Subcutaneous adipose tissue (tissue), 4 donors: ENCODE measurements at places on chromosomes 16 and 17. TPM values are rescaled to one million over a fixed set of nuclear protein-coding genes. Genes with fewer than 3 reads are reported as not detected.

Gene FBXW10
- not detected for total RNA-seq

Gene ABCC3
- total RNA-seq, result 23.1 TPM

Gene NFATC2IP
- total RNA-seq, result 21.8 TPM

Gene VTN
- not detected for total RNA-seq

Gene ACAP1
- total RNA-seq, result 1.8 TPM

Gene SEZ6
- total RNA-seq, result not detected

Gene FKBP10
- 13.7 TPM for total RNA-seq

Gene NT5C
- 92.3 TPM for total RNA-seq

Gene KRTAP4-6
- total RNA-seq, result not detected

Gene CLDN7
- 21.6 TPM for total RNA-seq

Gene COL1A1
- 39.9 TPM for total RNA-seq

Gene TBC1D3
- total RNA-seq, result not detected

Gene MPO
- total RNA-seq, result 0.19 TPM

Gene CNGB1
- total RNA-seq, result not detected

Gene NME3
- total RNA-seq, result 34.1 TPM

Gene GAS7
- 24.7 TPM for total RNA-seq

Gene IKZF3
- total RNA-seq, result 1.3 TPM

Gene TMC6
- 21.7 TPM for total RNA-seq

Gene SIAH1
- total RNA-seq, result 36.3 TPM

Gene RHBDF2
- total RNA-seq, result 38.5 TPM

Gene HS3ST3B1
- 1.1 TPM for total RNA-seq
